ENCODE measurements at places on chromosomes 13 and 19.

GRCh38 chr19:3220576-3220975 lies 3.9 kb upstream of the CELF5 start:
- DNase-seq = no peak

GRCh38 chr13:80430561-80430960 lies 89.6 kb upstream of the SPRY2 start:
- no peak for DNase-seq

GRCh38 chr13:112880221-112880641 lies 88.8 kb upstream of the MCF2L start:
- no peak for DNase-seq

DNA sequence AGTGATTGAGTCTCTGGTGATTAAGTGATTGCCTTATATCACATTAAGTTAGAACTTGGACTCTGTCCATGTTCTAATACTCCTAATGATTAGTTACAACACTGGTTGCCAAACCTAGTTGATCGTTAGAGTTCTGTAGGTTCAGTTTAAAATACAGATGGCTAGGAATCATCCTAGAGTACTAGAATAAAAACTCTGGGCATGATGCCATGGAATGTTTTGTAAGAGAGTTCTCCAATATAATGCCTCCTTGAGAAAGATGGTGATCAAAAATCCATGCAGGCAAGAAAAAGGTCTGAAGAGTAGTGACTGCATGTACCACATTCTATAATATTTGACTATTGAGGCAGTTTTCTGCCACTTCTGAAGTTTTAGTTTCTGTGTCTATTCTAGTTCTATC lies 176.3 kb downstream of the GPC5 start:
- DNase-seq = no peak

- DNase-seq = no peak
Observed at GRCh38 chr19:57656346-57656745, 12.4 kb upstream of the ZSCAN4 start.

DNA sequence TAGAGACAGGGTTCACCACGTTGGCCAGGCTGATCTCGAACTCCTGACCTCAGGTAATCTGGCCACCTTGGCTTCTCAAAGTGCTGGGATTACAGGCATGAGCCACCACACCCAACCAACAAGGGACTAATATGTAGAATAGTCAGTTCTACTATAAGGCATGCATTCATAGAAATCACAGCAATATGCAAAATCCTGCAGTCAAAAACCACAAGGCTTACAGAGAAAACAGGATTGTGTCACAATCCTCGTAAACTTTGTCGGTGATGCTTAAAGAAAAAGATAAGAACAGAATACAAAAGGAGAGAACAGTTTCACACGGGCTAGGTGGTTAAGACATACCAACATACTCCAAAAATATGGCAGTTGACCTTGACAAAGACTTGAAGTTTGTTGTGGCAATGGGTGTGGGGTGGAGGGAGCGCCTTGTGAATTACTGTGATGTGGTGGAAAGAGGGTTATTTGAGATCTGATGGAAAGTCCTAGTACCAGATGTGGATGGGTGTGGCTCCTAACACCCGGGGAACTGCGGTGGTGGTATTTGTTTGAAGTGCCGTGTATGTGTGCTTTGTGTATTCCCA lies 12.4 kb downstream of the NOSIP start:
- DNase-seq = no peak

DNA sequence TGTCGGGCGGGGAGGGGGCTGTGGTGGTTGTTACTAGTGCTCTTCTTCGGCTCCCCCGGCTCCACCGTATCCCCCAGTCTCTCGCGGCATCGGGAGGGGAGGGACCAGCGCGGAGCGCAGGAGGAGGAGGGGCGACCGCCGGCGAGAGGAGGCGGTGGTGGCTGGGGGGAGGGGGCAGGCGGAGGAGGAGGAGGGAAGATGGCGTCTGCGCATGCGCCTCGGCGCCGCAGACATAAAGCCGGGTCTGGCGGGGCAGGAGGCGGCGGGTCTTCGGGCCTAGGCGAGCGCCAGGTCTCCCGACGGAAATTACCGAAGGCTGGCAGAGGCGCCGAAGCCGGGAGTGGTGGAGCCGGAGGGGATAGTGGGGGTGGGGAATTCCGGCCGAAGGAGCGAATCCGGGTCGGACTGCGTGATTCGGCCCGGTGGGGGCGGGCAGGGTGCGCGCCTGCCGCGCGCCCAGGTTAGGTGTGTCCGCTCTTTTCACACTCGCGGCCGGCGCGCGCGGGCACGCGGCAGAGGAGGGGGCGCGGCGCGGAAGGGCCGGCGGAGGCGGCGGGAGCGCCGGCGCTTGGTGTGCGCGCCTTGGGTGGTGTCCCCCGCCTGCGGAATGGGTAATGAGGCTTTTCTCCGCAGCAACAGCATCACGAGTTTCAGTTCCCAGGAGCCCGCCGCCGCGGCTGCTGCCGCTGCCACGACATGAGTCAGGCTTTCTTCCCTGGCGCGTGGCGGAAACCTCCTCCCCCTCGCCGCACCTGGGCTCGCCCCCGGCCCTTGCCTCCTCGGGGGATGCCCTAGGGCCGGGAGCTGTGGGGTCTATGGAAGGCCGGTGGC lies 1.3 kb upstream of the TSC22D1 start:
- peak; percentile 93 for DNase-seq

DNA sequence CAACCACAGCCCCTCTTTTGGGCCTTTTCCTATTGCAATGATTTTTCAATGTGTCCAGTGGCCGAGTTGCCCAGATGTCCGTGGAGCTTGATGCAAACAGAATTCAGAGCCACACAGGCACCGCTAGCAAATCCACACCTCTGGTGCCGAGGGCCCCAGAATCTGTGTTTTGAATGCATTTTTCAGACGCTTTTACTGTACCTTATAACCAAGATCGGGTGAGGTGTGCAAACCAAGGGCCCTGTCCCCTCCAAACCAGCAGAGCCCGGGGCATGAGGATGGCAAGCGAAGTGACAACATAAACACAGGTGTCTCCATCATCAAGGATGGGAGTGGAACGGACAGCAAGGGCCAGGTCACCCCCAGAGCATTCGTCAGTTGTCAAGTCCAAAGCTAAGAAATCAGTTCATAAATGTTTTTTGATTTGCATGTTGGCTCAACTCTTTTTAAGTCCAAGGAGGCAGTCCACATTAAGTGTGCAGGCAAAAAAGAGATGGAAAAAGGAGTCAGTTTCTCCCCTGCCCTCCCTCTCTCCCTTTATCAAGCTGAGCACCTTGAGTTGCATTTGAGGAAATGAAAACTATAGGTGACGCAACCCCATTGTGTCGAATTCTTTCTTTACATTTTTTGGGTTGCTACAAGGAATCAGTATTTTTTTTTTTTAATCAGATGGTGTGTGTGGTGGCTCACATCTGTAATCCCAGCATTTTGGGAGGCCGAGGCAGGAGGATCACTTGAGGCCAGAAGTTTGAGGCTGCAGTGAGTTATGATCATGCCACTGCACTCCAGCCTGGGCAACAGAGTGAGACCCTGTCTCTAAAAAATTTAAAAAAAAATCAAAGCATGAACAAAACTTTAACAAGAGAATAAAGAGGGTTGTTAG lies 2.9 kb downstream of the CCDC8 start:
- no peak for DNase-seq

DNA sequence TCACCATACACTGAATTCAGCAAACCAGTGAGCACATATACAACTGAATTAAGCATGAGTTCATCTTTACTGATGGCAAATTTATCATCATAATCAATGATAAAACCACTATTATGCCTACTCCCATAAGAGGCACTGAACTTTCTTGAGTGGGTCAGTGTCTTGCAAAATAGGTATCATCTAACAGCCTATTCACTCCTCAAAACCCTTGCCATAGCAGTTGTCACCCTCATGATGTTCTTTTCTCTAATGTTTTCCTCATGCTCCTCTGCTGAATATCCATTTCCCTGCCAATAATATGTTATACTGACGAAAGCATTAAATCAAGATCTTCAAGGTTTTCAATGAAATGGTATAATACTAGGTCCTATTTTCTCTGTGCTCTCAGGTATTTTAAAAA lies 5.6 kb downstream of the ARGLU1 start:
- no peak for DNase-seq

DNA sequence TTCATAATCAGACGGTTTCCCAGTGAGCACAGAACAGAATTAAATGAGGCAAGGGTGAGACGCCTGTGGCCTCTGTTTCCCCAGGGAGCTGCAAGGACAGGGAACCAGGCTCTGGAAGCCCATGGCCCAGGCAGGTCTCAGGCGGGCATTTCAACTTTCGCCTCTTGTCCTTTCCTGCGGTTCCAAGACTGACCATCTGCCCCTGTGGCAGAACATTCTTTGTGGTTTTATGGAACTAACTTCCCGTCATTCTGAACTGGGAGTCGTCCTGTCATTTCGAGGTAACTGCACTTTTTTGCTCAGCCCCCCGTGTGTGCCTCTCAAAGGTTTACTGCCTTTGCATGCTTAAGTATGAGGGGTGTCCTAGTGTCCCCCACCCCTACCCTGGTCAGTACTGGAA lies 70.9 kb downstream of the KL start:
- no peak for DNase-seq

- no peak for DNase-seq
Observed at GRCh38 chr13:44237276-44237767, 136.3 kb upstream of the SERP2 start.

DNA sequence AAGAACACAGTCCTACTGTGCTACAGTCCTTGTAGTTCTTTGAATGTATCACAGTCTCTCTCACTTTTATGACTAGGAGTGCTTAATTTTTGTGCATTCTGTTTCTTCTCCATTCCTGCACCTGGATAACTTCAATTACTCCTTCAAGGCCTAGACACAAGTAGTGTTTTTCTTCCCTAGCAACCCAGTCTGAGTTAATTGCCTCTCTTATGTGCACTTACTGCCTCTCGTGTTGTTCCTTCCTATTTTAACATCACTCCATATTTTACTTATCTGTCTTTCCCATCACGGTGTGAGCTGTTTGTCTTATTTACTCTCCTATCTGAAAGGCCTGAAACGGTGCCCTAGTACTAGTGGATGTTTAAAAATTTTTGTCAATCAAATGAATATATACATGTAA lies 101.5 kb downstream of the HS6ST3 start:
- no peak for DNase-seq

DNA sequence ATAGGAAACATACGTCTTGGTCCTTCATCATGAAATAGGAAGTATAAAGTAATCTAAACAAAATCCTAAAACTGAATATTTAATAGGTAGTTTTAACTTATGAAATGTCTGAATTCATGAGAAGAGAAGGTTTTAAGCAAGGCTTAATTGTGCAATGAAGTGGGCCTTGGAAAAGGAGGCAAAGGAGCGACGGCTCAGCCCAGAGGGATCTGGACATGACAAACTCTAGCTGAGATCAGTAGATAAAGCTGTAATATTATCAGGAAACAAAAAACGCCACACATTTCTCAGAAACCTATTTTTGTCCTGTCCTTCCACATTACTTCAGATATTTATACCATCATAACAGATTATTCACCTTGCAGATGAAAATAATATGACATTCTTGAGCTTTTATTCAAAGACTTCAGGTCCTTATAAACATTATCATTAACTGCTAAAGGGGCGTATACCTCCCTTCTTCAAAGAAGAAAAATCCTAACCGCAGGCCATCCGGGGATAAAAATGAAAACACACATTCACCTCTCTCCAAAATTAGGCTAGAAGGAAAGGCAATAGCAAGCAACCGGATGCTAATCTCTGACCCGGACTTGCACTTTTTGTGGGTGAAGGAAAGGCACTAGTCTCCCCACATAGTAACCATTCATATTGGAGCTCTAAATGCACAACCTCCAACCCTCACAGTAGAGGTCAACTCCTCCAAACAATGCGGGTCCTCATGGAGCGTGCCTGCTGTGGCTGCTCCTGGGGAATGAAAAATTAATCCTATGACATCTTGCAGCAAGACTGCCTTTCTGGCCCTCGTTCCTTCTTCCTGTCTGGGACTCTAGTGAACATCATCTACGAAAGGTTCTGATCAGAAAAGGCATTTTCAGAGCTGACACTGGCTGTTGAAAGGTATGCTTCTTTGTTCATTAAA lies 108.8 kb downstream of the TBC1D4 start:
- no peak for DNase-seq

DNA sequence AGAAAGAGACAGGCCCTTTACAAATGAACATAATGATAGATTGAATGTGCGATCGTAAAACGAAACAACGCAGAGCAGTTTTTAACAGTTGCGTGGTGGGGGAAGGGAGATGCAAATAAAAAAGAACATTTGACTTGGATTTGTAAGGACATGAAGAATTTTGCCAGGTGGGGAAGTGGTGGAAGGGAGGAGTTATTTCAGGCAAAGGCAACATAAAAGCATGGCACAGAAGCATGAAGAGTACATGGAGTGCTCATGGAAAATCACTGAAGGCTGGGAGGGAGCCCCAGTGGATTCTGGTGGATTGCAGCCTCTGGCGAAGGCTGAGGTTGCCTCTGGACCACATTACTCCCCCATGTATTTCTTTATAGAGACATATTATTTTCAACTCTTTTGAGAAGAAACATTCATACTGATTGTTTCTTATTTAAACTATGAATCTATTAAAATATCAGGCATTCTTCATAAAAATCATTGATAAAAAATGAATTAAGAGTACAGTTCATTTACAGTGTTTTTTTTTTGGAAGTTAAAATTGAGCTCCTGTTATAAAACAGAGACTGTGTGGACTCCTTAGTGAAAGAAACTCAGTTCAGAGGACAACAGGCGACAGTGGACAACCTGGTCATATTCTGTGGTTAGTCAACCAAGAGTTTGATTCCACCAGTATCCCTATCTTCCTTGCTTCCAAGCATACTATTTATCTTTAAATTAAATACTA lies 57.5 kb downstream of the STARD13 start:
- DNase-seq = no peak

DNA sequence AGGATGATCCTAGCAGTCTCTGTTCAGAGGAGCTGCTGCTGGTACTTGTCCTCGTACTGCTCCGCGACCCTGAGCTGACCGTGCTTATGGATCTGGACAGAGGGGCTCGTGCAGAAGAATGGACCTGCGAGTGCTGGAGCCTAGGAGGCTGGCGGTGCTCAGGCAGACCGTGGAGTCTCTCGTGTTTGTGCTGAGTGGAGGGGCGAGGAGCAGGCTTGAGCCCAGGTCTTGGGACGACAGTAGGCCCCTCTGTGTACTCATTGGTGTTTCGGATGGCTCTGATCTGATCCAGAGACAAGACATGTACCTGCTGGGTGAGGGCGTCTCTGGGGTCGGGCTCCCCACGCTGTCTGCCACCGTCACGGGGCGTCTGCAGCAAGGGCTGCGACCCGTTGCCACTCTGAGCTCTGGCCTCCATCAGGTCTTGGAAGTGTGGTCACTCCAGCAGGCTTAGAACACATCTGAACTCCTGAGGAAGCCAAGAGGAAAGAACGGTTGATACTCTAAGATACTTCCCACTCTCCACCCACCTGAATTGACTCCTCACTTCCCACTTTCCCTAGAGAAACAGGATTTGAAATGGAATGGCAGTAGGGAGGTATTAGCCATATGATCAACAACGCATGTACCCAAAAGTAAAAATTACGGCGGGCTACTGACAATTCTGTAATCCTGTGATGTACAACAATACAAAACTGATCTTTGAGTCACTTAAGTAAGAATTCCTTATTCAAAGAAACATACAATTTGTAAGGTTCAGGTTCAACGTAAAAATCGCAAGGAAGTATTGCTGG lies 3.4 kb downstream of the SPRY2 start:
- no peak for DNase-seq

DNA sequence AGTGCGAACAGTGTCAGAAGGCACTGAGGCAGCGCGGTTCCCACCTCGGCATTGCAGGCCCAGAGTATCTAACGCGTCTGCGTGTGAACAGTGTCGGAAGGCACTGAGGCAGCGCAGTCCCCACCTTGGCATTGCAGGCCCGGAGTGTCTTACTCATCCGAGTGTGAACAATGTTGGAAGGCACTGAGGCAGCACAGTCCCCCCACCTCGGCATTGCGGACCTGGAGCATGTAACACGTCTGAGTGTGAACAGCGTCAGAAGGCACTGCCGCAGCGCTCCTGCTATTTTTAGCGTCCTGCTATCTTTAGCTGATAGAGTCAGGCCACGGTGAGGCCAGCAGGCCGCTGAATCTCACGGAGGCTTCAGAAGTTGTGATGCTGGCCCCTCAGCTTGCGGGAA lies 39.6 kb downstream of the ATP11A start:
- DNase-seq = no peak
